ENCODE measurements at places on chromosomes 2 and 18.
A peak's percentile ranks its signal among the peaks of the same experiment; 100 is the strongest.

DNA sequence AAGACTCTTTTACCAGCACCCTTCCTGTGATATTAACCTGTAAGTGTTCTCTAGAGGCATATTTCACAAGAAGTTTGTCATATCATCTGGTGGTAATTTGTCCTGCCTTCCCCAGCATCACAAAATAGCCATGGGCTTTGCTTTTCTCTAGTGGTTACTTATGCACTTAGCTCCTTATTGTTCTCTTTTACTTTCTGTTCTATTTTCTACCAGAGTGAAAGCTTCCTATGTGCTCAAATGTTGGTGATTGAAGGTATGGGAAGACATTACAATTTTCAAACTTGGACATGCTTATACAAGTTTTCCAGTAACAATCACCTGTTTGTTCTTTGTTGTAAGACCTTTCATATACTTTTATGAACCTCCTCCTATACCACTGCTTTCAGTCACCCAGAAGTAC lies 87.0 kb upstream of the KCNH7 start:
- no peak for DNase-seq

- DNase-seq, result no peak
Observed at GRCh38 chr2:41933046-41933420, 114.8 kb upstream of the PKDCC start.

DNA sequence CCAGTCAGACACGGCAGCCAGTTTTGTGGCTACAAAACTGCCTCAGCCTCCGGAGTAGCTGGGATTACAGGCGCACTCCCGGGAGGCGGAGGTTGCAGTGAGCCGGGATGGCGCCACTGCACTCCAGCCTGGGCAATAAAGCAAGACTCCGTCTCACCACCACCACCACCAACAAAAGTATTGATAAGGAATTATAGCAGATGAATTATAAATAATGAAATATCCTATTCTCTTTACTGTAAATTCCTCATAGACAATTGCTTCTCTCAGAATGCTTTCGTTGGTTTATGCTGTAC lies 1.4 kb upstream of the FAM161A start:
- no peak for DNase-seq

DNA sequence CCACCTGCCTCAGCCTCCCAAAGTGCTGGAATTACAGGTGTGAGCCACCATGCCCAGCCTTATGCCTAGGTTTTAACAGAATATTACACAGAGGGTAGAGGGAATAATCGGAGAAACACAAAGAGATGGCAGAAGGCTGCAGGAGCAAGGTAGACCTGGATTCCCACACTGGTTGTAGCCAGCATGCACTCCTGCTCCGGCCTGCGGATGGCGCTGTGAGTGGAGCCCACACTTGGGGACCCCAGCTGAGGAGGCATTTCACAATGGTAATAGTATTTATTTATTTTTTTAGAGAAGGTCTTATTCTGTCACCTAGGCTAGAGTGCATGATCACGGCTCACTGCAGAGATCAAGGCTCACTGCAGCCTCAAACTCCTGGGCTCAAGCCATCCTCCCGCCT lies 38.8 kb upstream of the DARS1 start:
- DNase-seq, result no peak

GRCh38 chr2:235958931-235959410 lies 209.2 kb downstream of the GBX2 start:
- no peak for DNase-seq

DNA sequence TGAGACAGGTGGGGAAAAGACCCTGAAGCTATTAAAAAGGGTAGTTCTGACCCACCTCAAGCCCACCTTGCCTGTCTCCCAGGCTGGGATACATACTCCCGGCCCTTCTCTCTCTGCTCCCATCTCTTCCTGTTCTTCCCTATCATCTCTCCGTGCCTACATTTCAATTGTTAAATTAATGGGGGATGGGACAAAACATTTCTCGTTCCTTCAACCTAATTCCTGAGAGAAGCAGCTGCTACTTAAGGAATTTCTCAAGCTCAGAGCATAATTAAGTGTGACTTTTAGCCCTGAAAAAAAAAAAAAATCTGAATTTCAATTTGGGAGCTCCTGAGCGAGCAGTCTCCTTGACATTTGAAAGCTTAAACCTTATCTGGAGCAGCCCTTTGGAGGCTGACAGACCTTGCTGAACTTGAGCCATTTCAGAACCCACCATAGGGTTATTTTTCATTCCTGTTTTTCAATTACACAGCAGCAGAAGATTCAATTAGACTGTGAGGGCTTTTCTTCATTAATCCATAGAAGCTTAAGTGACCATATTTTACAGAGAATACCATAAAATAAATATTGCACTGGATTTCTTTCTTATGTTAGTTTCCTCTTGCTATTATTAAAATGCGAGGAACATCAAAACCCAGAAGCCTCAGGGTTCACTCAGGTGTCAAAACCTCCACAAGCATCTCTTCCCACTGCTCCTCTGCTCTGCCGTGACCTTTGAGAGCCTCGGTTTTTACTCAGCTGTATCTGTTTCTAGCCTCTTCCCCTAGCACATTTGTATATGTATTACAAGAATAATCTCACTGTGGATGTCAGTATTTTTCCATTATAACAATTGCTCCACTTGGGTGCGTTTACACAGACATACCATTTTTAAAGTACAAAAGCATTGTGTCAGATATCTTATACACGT lies 125.7 kb downstream of the B3GNT2 start:
- no peak for DNase-seq

GRCh38 chr2:3703757-3704355 lies 481 bp downstream of the DCDC2C start:
- no peak for DNase-seq

DNA sequence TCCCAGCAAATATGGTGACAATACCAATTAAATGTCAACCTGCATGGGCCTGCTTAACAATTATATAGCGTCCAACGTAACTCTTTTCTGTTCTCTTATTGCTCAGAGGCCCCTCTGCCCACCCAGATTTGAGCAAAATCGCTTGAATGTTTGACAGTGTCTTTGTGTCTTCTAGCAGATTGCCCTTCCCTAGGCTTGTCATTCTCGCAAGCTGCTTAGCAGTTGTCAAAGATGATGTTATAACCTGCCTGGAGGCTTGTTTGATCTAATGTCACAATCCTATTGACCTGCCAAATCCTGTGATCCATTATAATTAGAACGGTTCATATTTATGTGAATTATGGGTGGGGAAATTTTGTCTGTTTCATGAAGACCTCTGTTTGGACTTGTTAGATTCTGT lies 108.8 kb downstream of the FARSB start:
- DNase-seq, result no peak

- DNase-seq, result no peak
Observed at GRCh38 chr18:46412916-46413315, 244.1 kb downstream of the LOXHD1 start.

GRCh38 chr2:72921853-72922252 lies 4.5 kb downstream of the EMX1 start:
- DNase-seq, result no peak

GRCh38 chr2:17426743-17427142 lies 91.5 kb downstream of the RAD51AP2 start:
- no peak for DNase-seq

GRCh38 chr18:10265560-10266333 lies 188.7 kb upstream of the APCDD1 start:
- no peak for DNase-seq

- no peak for DNase-seq
Observed at GRCh38 chr2:223283329-223283728, 231.3 kb downstream of the KCNE4 start.

GRCh38 chr2:17573804-17574175 lies 33.3 kb downstream of the VSNL1 start:
- DNase-seq, result no peak

GRCh38 chr2:39734445-39734844 lies 44.6 kb downstream of the THUMPD2 start:
- DNase-seq, result no peak

- DNase-seq, result no peak
Observed at GRCh38 chr2:197591339-197592072, 75.6 kb downstream of the MOB4 start.

DNA sequence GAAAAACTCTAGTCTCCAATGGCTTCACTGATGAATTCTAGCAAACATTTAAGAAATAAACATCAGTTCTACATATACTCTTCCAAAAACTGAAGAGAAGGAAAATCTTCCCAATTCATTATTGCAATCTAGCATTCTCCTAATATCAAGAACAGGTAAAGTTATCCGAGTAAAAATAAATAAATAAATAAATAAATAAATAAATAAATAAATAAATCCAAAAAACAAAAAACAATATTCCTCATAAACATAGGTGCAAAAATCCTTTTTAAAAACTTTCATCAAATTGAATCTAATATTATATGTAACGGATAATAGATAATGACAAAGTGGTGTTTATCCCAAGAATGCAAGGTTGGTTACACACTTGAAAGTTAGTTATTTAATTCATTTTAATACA lies 58.4 kb upstream of the TMEM247 start:
- no peak for DNase-seq

DNA sequence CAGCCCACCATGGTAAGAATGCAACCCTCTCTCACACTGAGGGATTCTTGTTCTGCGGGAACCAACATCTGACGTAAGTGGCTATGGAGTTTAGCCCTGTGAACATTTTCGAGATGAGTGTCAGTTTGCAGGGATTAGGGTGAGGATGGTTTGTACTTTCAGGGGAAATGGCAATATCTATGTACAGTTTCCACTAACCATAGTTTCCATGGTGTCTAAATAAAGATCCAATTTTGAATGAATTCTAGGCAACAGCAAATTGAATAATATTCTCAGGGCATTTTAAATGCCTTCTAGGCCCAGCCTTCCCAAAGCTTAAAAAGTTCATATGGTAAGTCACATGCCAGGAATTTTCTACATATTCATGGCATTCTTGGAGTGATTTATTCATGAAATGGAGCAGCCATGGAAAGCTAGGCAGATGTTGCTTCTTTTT lies 105.4 kb upstream of the MMADHC start:
- no peak for DNase-seq

DNA sequence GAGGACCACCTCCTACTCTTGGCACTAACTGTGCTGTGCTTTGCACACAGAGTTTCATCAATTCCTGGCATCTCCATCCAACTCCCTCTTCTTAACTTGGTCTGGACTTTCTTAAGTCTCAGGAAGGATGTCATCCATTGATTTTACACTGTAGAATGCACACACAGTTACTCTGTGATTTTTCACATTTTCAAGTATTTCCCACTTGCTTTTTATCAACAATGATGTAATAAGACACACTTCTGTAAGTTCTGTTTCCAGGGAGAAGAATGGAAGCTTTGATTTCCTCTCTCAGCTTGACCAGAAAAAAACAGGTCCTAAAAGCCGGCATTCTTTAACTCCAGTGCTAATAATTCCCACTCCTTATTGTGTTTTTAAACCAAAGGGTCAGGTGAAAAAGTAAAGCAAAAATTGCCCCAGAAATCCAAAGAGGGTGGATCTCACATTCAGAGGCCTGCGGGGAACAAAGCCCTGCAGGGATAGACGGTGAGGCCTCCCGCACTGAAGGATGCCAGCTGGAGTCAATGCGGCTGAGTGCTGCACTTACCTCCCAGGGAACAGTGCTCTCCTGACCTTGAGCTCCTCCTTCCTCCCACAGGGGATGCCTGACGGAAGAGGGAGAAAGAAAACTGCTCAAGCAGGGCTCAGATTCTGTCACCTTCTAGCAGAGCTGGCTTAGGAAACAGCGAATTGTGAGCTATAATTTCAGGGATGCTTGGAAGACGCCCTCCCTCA lies 83.1 kb downstream of the PDCL3 start:
- no peak for DNase-seq

GRCh38 chr2:237603718-237604362 lies 13.3 kb upstream of the RAB17 start:
- peak; percentile 61 for DNase-seq

GRCh38 chr2:77834360-77835002 lies 312.3 kb upstream of the LRRTM4 start:
- DNase-seq, result no peak

- DNase-seq, result no peak
Observed at GRCh38 chr2:6203291-6203959, 511.2 kb downstream of the SOX11 start.

- no peak for DNase-seq
Observed at GRCh38 chr2:7738596-7738995, 821.4 kb downstream of the RNF144A start.

GRCh38 chr2:106167067-106167466 lies 27.0 kb downstream of the UXS1 start:
- no peak for DNase-seq

DNA sequence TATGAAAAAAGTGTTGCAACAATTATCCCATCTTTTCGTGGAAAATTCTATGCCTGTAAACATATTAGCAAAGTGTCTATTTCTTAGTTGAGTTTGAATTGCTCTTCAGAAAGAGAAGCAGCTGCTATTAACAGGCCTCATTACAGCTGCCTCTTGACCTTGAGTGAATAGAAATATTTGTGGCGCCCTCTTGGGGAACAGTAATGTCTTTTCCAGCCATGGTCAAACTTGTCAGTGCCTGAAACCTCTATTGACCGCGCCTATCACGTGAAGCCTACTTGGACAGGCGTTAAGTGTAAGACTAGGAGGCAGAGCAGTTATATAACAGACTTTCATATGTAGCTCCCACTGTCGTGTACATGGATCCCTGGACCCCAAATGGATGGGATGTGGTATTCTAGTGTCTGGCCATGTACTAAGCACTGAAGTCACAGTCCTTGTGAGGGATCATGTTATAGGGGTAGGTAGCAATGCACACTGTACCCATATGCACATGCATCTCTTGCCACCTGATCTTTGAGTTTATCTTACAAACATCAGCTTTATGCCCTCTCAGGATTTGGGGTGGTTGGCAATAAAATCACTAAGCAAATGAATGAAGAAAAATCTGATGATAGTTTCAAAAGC lies 245.0 kb downstream of the PTGR3 start:
- peak; percentile 68 for DNase-seq

DNA sequence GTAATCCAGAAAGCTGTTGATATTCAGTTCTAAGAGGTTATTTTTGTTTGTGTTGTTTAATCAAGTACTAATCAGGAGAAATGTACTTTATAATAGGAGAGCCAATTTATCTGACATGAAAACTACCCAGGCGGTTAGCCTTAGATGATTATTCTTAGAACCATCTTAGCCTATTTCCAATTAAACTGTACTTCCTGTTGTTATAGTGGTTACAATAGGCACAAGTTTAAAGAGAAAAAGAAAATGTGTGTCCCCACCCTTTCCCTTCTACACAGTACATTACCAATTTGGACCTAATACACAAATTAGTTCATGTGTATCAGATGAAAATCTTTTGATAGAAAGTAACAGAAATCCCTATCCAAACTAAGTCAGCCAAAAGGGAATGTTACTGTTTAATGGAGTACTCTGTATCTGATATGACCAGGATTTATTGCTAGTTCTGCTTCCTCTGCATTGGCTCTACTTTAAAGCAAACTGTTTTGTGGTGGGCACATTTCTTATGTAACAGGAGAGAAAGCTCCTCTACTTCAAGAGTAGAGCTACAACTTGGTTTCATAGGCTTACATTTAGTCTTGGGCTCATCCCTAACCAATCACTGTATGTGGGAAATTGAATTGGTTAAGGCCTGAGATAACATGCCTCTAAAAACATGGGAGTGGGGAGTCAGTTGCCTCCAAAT lies 217.9 kb downstream of the UBE2E3 start:
- DNase-seq, result no peak

GRCh38 chr18:56516789-56517188 lies 121.6 kb downstream of the TXNL1 start:
- DNase-seq, result no peak
